Gastroesophageal sphincter (tissue), 4 donors: ENCODE measurements at places on chromosomes 5 and 9.
A peak's percentile ranks its signal among the peaks of the same experiment; 100 is the strongest.

- no peak for ATAC-seq
Measured at GRCh38 chr5:159641371-159642039, 274.8 kb upstream of the ADRA1B start.

GRCh38 chr9:93861736-93862358 is 93.3 kb downstream of the BARX1 start:
- ATAC-seq, result no peak

- ATAC-seq, result no peak
Measured at GRCh38 chr5:53403291-53403690, 77.1 kb upstream of the FST start.

- ATAC-seq, result no peak
Measured at GRCh38 chr9:26331223-26331622, 561.4 kb downstream of the CAAP1 start.

DNA sequence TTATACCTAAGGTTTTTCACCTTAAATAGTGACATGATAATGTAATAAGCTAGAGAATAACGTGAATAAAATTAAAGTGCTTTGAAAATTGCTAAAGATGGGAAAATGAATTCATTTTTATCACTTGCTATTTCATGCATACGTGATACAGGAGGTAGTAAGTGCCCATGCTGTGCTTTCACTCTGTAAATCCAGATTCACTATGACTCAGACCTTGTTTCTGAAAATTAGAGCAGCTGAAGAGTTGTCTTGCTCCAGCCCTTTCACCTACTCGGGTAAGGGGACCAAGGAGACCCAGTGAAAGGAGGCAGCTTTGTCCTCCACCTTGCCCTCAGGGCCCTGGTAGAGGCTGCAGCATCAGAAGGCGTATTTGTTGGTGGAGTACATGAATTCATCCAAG is 87.9 kb downstream of the ANKH start:
- no peak for ATAC-seq

- ATAC-seq, result no peak
Measured at GRCh38 chr5:164059471-164059870, 554.1 kb downstream of the MAT2B start.

DNA sequence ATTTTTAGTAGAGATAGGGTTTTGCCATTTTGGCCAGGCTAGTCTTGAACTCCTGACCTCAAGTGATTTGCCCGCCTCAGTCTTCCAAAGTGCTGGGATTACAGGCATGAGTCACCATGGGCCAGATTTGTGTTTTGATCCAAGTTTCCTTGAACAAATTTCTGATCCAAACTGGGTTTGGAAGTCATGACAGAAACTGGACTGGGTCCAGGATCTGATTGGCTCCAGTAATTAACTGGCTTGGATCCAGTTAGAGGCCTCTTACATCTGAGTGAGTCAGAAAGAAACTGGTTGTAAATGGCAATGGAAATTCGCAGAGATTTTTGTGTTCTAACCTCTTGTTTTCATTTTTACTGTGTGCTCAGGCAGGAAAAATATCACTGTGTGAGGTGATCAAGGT is 141.6 kb downstream of the SLC25A46 start:
- ATAC-seq, result peak; percentile 66
